KG1 (cell line): ENCODE measurements at places on chromosomes 7 and 10.

DNA sequence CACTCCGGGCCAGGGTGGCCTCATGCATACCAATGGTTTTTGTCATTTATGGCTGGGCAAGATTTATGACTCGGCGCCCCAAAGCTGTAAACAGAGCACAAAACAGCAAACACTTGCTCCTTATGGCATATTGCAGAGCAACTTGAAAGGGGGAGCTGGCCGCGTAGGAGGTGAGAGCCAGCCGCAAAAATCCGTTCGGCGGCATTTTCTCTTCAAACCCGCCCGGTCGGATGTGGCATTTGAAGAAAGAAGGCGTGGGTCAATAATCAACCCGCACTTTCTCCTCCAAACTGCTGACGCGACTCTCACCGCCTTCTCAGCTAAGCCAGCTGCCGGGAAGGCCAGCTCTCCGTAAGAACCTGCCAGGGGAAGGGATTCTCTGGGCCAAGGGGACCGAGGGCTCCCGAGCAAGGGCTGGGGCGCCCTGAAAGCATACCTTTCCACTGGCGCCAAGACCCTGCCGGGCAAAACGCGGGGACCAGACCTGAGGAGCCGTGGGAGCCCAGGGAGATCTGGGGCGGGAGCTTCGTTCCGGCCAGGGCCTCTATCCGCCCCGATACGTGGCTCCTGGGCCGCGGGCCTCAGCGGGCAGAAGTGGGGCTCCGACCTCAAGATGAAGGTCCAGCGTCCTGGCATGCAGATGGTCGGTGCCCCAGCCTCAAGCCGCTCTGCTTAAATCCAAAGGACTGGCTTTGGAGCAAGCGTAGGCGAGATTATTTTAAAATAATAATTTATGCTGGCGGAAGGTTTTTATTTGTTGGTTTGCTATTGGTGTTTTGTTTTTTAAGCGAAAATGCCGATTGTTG, 12.9 kb upstream of the HOXA2 start:
- no peak for DNase-seq

GRCh38 chr10:76336213-76336963, 905.0 kb downstream of the LRMDA start:
- DNase-seq = no peak

GRCh38 chr10:13969792-13970140, 361.0 kb downstream of the FRMD4A start:
- no peak for DNase-seq

- DNase-seq = no peak
Measured at GRCh38 chr10:102342458-102342857, 53.0 kb upstream of the NFKB2 start.

DNA sequence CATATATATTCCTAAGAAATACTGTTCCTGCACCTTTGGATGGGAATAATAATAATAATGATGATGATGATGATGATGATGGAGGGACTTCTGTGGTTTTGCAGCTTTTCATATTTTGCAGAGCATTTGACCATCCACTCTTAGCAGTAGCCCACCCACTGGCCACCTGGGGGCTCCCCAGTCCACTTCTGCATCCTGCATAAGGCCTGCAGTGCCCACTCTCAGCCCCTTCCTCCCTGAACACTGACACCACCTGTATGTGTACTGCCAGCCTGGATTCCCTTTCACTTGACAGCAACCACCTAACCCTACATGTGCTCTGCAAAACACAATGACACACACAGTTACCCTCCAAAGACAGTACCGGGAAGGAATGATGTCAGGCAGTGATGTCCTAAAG, 131.4 kb downstream of the ADAM12 start:
- no peak for DNase-seq

DNA sequence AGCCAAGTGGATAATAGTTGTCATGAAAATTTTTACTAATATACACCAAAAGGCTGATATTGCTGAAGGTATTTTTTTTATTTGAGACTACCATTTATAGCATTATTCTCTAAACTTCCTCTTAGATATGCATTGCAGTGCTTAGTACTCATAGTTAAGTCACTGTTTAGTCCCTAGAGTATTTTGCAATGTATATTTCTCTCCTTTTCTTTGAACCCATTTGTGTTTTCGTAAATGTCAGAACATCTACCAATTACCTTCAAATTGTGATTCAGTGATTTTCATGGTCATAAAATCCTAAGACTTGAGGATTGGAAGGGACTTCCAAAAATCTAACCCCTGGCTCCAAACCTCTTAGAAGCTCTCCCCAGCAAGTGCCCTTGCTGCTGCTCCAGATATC, 21.5 kb upstream of the CYP26C1 start:
- DNase-seq = no peak

DNA sequence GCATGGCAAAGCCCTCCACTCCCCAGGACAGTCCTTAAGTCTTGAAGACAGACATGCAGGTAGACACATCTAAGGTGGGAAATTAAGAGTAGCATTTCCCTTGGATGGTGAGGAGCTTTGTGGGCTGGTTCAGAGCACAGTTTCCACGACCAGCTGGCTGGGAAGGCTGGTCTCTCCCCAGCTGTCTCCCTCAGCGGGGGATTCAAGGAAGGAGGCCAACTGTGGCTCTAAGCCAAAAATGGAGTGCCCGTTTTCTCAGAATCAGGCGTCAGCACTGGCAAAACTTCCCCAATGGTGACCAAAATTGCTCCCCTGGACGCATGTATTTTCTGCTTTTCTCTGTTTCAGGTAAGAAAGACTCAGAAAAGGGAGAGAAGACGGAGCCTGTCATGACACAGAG, 230.6 kb upstream of the FZD8 start:
- no peak for DNase-seq

DNA sequence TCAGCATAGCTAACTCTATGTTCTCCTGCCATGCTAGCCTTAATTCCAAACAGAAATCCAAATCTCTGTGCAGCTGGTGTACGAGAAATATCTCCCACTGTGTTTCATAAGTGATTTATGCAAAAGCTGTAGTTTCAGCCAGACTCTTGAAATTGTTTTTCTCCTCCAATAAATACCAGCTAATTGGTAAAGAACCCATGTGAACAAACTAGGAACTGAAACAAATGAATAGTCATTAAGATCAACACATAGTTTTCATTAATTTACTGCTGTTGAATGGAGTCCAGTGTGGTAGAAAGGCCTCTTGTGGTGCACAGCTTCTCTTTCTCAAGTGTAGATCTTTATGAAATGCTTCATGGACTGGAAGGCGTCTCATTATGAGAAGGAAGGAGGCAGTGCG, 18.4 kb downstream of the PPP1R17 start:
- DNase-seq = no peak

- no peak for DNase-seq
Measured at GRCh38 chr7:27242154-27242553, 448 bp upstream of the EVX1 start.
